ENCODE measurements at places on chromosomes 2 and 18. TPM values are rescaled to one million over a fixed set of nuclear protein-coding genes. Genes with fewer than 3 reads are reported as not detected.

The HOXD3 gene
- total RNA-seq: 0.38 TPM

The PAPOLG gene
- total RNA-seq: 4.0 TPM

The METTL8 gene
- total RNA-seq: 6.1 TPM

The ELOA2 gene
- not detected for total RNA-seq

The ANKRD62 gene
- total RNA-seq: 4.2 TPM

DNA sequence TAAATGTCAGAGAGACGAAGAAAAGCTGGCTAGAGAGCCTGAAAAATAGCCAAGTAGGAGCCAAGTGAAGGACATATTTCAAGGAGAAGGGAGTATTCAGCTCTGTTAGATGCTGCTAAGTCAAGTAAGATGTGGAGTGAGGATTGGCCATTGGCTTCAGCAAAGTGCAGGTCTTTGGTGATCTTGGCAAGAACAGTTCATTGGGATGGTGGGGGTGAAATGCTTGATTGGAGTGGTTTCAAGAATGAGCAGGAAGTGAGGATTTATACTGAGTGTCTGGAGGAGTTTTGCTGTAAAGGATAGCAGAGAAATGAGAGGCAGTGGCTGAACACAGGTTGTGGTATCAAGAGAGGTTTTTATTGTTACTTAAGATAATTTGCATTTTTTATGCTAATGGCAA is 139.7 kb downstream of the PRPF40A start:
- H3K36me3 ChIP-seq: no peaks in the 10 kb centered on the region
- H3K27ac ChIP-seq: no peak overlapping the region
- H3K27me3 ChIP-seq: no peaks in the 10 kb centered on the region
- H3K4me1 ChIP-seq: no peaks in the 10 kb centered on the region

DNA sequence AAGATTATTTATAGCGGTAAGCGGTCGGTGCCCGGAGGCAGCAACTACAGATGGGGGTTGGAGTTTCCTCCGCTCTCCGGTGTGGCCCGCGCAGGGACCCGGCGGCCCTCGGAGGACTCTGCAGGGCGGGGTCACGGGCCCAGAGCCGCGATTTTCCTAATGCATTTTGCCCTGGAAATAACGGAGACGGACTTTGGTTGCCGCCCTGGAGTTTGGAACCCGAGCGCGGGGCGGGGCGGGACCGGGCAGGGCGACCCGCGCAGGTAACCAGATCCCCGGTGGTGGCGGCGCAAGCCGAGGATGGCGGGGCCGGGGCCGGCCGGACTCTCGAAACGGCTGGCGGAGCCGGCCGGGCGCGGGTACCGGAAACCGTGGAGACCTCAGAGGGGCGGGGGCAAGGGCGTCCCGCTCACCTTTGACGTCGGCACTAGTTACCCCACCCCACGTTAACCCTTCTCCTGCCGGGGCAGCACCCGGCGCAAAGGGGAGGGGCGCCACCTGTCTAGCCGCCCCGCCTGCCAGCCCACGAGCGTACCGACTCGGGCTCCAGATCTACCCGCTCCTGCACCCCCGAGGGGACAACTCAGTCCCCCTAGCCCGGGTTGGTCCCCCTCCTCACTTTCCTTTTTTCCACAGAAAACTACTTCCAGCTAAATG is 2.9 kb downstream of the CYP26B1 start:
- peaks cover 3% of the 10 kb centered on the region for H3K27me3 ChIP-seq
- H3K4me3 ChIP-seq: peak overlapping the region; percentile 20
- H3K4me1 ChIP-seq: peaks cover 12% of the 10 kb centered on the region
- H3K36me3 ChIP-seq: no peaks in the 10 kb centered on the region
- no peak for DNase-seq

DNA sequence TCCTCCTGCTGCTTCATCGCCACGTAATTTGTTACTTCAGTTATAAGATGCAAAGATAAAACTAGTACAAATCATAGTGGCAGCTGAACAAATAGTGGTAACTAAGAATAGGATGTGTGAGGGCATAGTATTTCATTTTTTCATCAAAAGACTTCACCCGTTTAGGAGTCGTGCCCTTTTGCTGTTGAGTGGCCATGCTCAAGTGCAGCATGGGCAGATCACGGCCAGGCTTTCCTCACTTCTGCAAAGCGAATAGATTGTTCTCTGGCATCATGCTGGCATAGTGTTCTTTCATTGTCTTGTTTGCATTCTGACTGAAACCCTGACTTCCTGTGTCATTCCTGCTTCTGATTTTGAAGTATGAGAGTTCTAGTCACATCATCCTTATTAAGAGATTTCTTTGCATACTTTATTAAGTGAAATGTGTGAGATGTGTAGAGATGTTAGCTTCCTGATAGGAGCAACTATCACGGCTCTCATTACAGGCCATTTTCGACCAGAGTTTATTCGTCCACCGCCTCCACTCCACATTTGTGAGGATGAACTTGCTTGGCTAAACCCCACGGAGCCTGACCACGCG is 11.8 kb downstream of the CNOT11 start:
- no peak for DNase-seq
- no peak overlapping the region for H3K27ac ChIP-seq
- H3K36me3 ChIP-seq: no peaks in the 10 kb centered on the region
- H3K27me3 ChIP-seq: no peaks in the 10 kb centered on the region

GRCh38 chr18:5431836-5432575 is 111.8 kb downstream of the EPB41L3 start:
- no peak overlapping the region for H3K27ac ChIP-seq
- H3K27me3 ChIP-seq: no peaks in the 10 kb centered on the region
- no peaks in the 10 kb centered on the region for H3K36me3 ChIP-seq
- no peak overlapping the region for H3K4me3 ChIP-seq
- H3K4me1 ChIP-seq: no peaks in the 10 kb centered on the region

DNA sequence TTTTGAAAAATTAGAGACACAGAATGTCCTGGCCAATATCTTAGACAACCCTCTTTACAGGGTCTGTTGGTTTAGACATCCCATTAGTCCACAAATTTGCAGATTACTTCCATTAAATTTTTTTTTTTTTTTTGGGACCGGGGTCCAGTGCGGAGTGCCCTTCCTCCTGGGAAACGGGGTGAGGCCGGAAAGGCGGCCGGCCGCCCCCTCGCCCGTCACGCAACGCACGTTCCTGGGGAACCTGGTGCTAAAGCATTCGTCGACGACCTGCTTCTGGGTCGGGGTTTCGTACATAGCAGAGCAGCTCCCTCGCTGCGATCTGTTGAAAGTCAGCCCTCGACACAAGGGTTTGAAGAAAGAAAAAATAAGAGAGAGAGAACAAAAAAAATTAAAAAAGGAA is 21.5 kb upstream of the RBFA start:
- no peaks in the 10 kb centered on the region for H3K4me1 ChIP-seq
- no peak for DNase-seq
- H3K27me3 ChIP-seq: no peaks in the 10 kb centered on the region
- H3K4me3 ChIP-seq: no peak overlapping the region
- H3K27ac ChIP-seq: no peak overlapping the region

DNA sequence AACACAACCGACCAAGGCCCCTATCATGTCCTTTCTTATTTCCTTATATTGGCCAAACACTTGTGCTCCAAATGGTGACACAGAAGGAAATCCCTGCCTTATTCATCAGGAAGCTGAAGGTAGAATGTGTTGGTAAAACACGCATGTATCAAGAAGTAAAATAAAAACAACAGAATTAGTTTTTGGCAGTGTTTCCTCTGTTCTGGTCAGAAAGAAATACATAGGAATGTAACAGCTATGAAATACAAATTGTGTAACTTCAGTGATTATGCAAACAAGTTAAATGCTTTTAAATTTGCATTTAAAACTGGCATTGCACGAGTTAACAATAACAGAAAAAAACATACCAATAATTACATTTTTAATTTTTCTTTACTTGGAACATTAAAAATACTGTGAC is 19.3 kb downstream of the ST6GAL2 start:
- no peak overlapping the region for H3K27ac ChIP-seq
- no peak for DNase-seq
- H3K27me3 ChIP-seq: no peaks in the 10 kb centered on the region
- H3K4me3 ChIP-seq: no peak overlapping the region
- no peaks in the 10 kb centered on the region for H3K36me3 ChIP-seq
- no peaks in the 10 kb centered on the region for H3K4me1 ChIP-seq

DNA sequence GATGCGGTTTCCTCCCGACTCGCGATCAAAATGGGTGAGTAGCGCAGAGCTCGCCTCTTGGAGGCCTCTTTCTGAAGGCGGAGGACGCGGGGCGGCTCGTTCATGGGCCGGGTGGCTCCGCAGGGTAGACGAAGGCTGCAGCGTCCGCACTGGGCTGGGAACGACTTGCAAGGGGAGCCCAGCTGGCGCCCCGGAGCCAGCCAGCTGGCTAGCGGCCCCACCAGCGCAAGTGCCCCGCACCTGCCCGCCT is 328 bp upstream of the PASK start:
- no peaks in the 10 kb centered on the region for H3K36me3 ChIP-seq
- H3K4me3 ChIP-seq: peak overlapping the region; percentile 97
- H3K27me3 ChIP-seq: no peaks in the 10 kb centered on the region
- H3K27ac ChIP-seq: peak overlapping the region; percentile 59
- peaks cover 14% of the 10 kb centered on the region for H3K4me1 ChIP-seq

DNA sequence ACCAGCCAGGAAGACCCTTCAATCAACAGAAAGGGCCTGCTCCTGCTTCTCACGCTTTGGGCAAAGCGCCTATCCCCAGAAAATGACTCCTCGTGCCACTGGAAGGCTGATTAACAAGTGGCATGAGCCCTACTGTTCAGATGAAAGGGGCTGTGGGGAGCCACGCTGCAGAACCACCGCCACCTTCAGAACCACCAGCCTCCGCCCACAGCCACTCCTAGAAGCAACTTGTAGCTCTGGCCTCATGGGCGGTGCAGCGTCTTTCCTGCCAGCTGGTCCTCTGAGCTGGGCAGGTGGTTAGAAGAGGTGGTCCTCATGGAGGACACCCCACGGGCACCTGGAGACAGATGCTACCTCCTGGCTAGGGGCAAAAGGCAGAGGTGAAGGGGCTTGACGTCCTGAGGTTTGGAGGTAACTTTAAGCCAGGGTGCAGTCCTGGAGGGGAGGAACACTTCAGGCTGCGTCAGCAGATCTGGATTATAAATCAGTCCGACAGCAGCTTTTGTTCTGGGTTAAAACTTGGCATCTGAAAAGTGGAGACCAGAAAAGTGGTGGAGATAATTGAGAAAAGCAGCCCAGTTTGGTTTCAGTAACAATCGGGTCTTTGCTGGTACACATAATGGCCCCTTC is 861 bp upstream of the SEMA4C start:
- H3K4me3 ChIP-seq: peak overlapping the region; percentile 93
- peak overlapping the region; percentile 75 for H3K27ac ChIP-seq
- peaks cover 3% of the 10 kb centered on the region for H3K36me3 ChIP-seq
- H3K4me1 ChIP-seq: no peaks in the 10 kb centered on the region
- DNase-seq: no peak

GRCh38 chr2:38174646-38175423 is 98.9 kb upstream of the CYP1B1 start:
- H3K36me3 ChIP-seq: no peaks in the 10 kb centered on the region
- DNase-seq: no peak
- no peak overlapping the region for H3K4me3 ChIP-seq
- no peak overlapping the region for H3K27ac ChIP-seq

DNA sequence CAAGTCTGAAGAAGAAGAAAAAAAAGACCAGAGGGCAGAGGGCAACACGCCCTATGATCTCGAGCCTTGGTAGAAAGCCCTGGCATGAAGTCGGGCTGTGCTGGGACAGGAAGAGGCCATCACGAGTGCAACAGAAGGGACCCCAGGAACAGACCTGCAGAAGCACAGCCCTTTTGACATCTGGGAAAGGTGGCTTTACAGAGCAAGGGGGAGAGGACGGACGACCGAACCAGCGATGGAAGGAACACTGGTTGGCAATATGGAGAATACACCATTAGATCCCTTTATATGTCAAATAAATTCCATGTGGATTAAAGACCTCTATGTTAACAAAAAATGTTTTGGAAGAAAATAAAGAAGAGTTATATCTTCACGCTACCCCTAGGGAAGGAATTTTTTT is 10.7 kb downstream of the KIF1A start:
- peak; percentile 22 for DNase-seq
- no peaks in the 10 kb centered on the region for H3K27me3 ChIP-seq
- no peak overlapping the region for H3K4me3 ChIP-seq
- no peaks in the 10 kb centered on the region for H3K36me3 ChIP-seq
- no peaks in the 10 kb centered on the region for H3K4me1 ChIP-seq

GRCh38 chr2:30148850-30149249 is 2.0 kb downstream of the YPEL5 start:
- H3K4me1 ChIP-seq: peaks cover 42% of the 10 kb centered on the region
- no peak overlapping the region for H3K4me3 ChIP-seq
- no peaks in the 10 kb centered on the region for H3K27me3 ChIP-seq
- no peaks in the 10 kb centered on the region for H3K36me3 ChIP-seq
